ENCODE measurements at places on chromosomes 13 and 19.

- DNase-seq = no peak
Observed at GRCh38 chr19:38848299-38849146, 1.3 kb downstream of the HNRNPL start.

DNA sequence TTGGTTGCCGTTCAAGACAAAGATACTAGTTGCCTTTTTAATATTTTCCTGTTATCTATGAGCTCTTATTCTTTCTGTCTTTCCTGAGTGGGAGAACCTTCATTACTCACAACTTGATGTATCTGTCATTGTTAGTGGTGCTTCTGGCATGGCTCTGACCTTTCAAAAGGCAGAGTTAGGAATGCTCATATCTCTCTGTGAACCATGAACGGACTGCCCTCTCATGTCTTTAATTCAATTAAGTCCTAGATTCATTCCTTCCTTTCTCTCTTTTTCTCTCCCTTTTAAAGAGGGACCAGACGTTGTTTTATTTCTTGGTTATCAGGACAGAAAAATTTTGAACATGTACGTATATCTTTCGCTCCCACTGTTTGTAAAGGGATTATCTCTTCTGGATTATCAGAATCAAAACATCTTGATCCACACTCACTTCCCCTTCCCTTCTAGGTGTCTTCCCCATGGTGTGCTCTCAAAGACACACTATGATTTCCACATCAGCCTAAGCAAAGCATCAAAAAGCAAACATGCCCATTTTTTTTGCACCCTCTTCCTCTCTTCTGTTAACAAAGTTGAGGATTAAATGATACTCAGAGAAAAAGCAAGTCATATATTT is 90.3 kb downstream of the LRCH1 start:
- no peak for DNase-seq

DNA sequence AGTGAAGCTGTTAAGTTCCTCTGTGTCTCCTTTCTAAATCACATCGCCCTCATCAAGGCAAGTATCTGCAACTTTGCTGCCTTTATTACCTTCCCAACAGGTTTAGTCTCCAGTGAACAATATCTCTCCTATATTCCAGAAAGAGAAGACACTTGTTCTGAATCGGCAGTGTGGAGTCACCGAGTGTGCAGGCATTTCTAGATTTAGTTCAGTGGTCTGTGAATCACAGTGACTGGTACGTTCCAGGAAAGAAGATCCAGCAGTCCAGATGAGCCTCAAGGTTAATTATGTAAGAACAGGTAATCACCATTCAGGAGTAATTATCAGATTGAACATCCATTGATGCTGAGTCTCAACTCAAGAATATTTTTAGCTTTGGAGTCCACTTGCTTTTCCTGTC is 497.0 kb downstream of the FOXO1 start:
- DNase-seq = no peak

- DNase-seq = no peak
Observed at GRCh38 chr19:40270362-40271089, 14.6 kb downstream of the AKT2 start.

GRCh38 chr19:17424743-17425365 is 5.0 kb downstream of the MVB12A start:
- DNase-seq = peak; percentile 52

DNA sequence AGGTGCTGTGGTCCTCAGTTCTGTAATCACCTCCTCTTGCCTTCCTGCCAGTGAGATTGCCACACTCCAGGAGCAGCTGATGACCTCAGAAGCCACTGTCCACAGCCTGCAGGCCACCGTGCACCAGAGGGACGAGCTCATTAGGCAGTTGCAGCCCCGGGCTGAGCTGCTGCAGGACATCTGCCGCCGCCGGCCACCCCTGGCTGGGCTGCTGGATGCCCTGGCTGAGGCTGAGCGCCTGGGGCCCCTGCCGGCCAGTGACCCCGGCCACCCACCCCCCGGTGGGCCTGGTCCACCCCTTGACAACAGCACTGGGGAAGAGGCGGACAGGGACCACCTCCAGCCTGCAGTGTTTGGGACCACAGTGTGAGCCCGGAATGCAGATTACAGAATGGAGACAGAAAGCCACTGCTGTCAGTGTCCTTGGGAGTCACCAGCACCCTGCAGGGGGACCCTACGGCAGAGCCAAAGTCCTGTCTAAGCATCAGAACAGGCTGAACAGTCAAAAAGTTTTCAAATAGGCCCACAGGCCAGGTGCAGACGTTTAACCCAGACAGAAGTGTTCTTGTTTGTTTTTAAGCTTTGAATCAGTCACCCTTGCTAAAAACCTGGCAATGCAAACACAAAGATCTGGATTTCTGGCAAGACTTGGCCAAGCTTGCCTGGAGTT is 4.2 kb downstream of the VMAC start:
- no peak for DNase-seq
